Vagina (tissue), 2 donors: ENCODE measurements at places on chromosomes 12 and 14.

- DNase-seq: no peak
These were observed 379.4 kb downstream of the RPS29 start for GRCh38 chr14:49206828-49207227.

DNA sequence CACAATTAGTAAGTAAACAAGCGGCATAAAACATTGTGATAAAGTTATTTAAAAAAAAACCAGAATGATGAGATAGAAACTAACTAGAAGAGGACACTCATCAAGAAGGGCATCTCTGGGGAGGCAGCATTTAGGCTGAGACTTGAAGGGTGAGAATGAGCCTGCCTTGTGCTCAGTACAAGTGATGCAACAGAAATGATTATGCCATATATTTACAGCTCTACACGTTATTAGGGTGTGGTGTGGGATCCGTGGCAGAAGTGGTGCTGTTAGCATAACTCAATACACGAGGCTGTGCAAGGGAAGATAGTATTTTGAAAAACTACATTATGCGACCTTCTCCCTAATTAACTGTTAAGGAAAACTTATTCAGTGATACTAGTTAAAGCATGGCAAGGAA lies 178.5 kb upstream of the ATF7IP start:
- DNase-seq: no peak

GRCh38 chr12:105226219-105226618 lies 9.8 kb downstream of the APPL2 start:
- DNase-seq: no peak

DNA sequence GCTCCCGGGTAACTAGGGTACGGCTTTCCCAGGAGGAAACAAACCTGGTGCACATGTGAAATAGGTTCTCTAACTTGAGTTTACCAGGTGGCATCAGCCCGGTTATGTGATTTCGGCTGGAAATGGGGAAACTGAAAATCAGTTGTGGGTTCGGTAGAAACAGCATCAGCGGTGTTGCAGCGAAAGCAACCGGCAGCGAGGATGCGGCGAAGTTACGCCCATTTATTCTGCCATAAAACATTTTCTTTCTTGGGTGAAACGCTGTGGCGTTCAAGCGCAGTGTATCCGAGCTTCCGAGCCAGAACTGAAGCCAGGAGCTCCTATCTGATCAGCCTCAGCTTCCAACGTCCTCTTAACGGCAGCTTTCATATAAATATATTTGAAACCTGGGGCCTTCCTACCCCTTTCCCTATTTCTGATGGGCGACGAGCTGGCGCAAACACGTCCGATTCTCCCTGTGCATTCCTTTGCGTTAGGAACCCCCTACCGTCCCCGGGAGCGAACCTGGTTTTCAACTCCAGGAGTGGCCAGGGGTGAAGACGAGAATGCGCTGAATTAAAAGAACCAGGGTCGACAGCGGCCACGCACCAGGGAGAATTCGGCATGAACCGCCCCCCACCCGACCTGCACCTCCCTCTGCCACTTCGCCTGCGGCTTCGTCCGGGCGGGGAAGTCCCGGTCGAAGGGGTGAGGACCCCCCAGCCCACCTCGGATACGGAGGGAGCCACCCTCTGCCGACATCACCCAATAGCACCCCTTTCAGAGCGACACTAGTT lies 1.6 kb downstream of the DPF3 start:
- no peak for DNase-seq

- DNase-seq: no peak
These were observed 18.9 kb upstream of the DIO3 start for GRCh38 chr14:101542391-101542790.

DNA sequence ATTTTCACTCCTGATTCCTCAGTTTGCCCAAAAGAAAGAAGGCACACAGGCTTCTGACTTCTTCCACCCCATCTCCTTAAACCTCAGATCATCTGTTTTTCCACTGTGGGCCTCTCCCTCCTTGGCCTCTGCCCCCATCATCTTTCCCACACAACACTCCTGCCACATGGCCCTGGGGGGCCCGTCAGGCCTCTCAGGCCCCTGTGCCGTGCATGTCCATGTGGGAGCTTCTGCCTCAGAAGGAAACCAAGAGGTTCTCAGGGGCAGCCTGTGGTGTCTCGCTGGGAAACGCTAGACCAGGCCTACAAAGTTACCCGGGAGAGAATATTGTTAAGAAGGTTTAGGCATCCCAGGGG lies 8.0 kb downstream of the KLHL33 start:
- DNase-seq: no peak

GRCh38 chr12:74957231-74957630 lies 252.4 kb downstream of the KCNC2 start:
- no peak for DNase-seq

DNA sequence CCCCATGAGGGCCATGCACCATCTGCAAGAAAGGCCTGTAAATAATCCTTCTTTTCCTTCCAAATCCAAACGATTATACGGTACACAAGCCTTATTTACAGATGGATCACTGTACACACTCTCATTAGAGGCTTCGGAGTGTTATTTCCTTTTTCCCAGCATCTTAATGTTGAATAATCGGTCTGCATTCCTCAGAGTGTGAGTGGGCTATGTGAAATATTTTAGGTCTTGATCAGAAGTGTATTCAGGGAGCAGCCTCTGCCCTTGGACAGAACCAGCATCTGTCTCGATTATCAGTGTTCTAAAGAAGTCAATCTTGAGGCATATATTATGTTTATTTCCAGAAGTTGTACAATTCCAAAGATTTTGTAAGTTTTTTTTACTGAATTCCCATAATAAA lies 340.6 kb downstream of the SEC23A start:
- no peak for DNase-seq

DNA sequence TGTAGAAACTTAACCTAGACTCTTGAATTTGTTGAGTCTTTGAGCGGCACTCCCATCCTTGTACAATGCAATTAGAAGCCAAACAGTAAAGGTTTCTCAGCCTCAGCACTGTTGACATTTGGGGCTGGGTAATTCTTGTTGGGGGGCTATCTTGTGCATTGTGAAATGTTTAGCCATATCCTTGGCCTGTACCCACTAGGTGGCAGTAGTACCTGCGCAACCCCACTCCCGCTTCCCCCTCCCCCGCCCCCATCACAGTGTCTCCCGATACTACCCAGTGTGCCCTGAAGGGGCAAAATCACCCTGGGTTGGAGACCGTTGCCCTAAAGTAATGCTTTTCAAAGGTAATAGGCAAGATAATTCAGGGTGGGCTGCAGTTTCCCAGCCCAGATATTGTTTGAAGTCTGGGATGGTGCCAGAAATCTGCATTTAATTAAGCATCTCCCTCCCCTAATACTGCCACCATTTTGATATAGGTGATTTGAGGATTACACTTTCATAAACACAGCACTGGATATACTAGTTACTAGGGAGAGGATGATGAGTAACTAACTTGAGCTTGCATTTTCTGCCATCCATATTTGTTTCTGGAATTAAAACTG lies 1.8 kb downstream of the COX6A1 start:
- DNase-seq: no peak

DNA sequence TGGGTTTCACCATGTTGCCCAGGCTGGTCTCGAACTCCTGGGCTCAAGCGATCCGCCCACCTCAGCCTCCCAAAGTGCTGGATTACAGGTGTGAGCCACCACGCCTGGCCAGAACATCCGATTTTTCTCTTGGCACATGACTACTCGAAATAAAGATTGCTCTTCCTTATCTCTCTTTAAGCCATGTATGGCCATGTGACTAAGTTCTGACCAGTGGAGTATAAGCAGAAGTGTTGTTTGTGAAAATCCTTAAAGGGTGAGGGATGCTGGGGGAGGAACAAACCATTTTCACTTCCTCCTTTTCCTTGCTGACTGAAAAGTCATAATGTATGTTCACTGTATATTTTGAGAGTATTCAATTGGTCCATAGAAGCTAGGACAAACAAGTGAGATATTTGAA lies 50.7 kb upstream of the ATF7IP start:
- DNase-seq: no peak
